Calu3 (cell line): ENCODE measurements at places on chromosomes 12 and 14.

GRCh38 chr12:110743571-110744093 lies 941 bp upstream of the PPP1CC start:
- H3K36me3 ChIP-seq, result peaks cover 47% of the 10 kb centered on the region
- DNase-seq, result peak; percentile 24
- H3K27ac ChIP-seq, result peak overlapping the region; percentile 71
- peak overlapping the region; percentile 96 for H3K4me3 ChIP-seq
- peaks cover 43% of the 10 kb centered on the region for H3K4me1 ChIP-seq

- H3K36me3 ChIP-seq, result no peaks in the 10 kb centered on the region
- no peak overlapping the region for H3K4me3 ChIP-seq
- no peak for DNase-seq
- H3K27ac ChIP-seq, result no peak overlapping the region
Measured at GRCh38 chr14:23385642-23386265, 8.9 kb downstream of the CMTM5 start.

DNA sequence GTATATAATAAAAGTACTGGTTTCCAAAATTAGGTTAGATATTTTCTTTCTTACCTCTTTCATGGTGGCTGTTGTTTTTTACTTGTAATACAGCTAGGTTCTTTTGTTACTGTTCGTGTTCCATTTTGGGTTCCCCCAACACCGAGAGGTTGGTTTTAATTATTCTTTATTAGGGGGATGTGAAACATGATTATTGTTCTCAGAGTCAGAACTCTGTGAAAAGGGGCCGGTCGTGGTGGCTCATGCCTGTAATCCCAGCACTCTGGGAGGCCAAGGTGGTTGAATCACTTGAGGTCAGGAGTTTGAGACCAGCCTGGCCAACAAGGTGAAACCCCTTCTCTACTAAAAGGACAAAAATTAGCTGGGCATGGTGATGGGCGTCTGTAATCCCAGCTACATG lies 108.1 kb downstream of the BICD1 start:
- DNase-seq, result no peak
- no peak overlapping the region for H3K4me3 ChIP-seq
- H3K27ac ChIP-seq, result no peak overlapping the region
- H3K27me3 ChIP-seq, result no peaks in the 10 kb centered on the region
- peaks cover 6% of the 10 kb centered on the region for H3K4me1 ChIP-seq
- no peaks in the 10 kb centered on the region for H3K36me3 ChIP-seq

GRCh38 chr12:98750511-98750910 lies 105.4 kb downstream of the APAF1 start:
- H3K27me3 ChIP-seq, result peaks cover 48% of the 10 kb centered on the region
- no peaks in the 10 kb centered on the region for H3K36me3 ChIP-seq
- H3K4me1 ChIP-seq, result peaks cover 11% of the 10 kb centered on the region

- H3K27ac ChIP-seq, result peak overlapping the region; percentile 85
- H3K4me1 ChIP-seq, result peaks cover 80% of the 10 kb centered on the region
- peak; percentile 55 for DNase-seq
- peaks cover 70% of the 10 kb centered on the region for H3K36me3 ChIP-seq
Measured at GRCh38 chr12:120225852-120226640, 25.1 kb upstream of the RPLP0 start.

DNA sequence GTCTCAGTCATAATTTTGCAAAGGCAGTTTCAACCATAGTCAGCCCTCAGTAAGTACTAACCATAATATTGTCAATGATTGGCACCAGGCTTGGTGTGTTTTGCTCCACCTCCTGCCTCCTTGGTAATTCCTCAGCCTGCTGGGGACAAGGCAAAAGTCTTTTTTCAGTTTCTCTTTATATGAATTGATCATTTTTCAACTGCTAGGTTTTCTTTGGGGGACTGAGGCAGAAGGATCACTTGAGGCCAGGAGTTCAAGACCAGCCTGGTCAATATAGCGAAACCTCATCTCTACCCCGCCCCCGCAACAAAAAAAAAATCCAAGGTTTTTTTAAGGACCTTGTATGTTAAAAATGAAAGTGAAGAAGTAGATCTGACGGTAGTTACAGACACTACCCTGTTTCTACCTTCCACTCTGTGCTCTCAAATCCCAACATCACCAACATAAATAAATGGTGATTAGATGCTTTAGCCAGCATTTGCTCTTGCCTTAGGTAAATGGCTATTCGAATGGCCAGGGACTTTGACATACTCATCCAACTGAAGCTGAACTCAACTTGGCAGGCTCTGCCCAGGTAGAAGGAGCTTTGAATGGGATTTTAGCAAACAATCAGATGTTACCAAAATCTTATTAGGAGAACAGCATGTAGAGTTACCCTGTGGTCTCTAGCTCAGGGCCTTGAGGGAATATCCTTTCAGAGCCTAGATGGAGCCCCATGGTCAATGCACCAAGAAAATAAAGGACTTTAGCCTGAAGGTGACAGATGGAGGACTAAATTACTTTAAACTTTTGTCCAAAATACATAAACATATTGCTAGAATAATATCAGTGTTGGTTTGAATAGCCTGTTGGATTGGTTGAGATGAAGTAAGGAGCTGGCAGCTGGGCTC lies 126.9 kb upstream of the AMIGO2 start:
- no peaks in the 10 kb centered on the region for H3K27me3 ChIP-seq
- DNase-seq, result no peak
- H3K4me3 ChIP-seq, result no peak overlapping the region
- no peaks in the 10 kb centered on the region for H3K4me1 ChIP-seq

- no peaks in the 10 kb centered on the region for H3K27me3 ChIP-seq
- no peak for DNase-seq
- H3K4me3 ChIP-seq, result no peak overlapping the region
- H3K27ac ChIP-seq, result no peak overlapping the region
Measured at GRCh38 chr12:103326190-103326589, 169.6 kb downstream of the C12orf42 start.

DNA sequence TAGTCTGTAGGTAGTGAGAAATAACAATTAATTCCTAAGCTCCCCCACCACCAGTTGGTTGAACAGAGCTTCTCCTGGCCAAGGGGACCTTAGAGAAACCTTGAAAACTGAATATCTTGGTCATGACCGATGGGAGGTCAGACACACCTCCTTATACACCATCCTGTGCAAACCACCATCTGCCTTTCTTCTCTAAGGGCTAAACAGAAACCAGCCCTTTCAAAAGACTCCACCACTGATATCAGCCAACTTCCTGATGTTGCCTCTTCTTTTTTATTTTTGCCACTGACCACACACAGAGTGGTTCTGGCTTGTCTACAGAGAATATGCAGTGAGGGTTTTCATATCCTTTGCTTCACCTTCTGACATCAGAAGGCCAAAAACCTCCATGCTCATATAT lies 977.7 kb upstream of the SEL1L start:
- no peak overlapping the region for H3K27ac ChIP-seq
- no peak overlapping the region for H3K4me3 ChIP-seq
- DNase-seq, result no peak
- no peaks in the 10 kb centered on the region for H3K36me3 ChIP-seq

DNA sequence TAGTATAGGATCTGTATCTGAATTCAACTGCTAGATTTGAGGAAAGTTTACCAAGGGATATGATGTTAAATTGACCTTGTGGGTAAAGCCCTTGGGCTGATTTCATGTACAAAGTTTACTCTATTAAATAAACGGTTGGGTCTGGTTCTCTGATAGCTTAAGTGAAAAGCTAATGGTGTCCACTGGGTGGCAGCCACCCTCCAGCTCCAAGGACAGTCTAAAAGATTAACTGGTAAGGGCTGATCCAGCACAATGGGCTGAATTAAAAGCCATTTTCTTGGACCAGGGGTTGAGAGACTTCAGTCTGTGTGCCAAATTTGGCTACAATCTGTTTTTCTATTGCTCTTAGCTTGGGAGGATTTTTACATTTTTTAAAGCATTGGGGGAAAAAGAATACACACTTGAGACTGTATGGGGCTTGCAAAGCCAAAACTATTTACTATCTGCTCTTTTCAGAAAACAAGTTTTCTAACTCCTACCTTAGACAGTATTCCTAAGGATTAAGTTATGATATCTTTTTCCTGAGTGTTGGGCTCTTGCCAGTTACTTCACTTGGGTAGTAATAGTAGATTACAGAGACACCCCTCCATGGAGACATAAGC lies 116.5 kb downstream of the GPHN start:
- H3K27me3 ChIP-seq, result no peaks in the 10 kb centered on the region
- peak; percentile 62 for DNase-seq
- no peaks in the 10 kb centered on the region for H3K36me3 ChIP-seq
- no peak overlapping the region for H3K4me3 ChIP-seq
- H3K27ac ChIP-seq, result no peak overlapping the region
- H3K4me1 ChIP-seq, result peaks cover 9% of the 10 kb centered on the region
